ENCODE measurements at places on chromosomes 16 and 17.

DNA sequence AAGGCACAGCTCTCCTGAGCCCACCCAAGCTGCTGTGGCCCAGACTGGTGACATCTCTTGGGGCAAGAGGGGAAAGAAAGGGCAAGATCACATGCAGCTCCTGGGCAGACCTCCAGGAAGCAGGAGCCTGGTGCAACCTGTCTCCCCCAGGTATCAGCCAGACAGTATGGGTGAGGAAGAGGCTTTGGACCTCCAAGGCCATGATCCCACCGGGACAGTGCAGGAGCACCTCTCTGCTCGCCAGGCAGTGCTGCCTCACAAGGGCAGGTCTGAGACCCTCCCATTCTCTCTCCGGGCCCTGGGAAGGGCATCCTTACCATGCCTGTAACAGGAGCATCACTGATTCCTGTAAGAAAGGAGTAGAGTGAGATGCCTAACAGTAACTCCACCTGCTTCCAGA is 25.6 kb upstream of the COG7 start:
- DNase-seq = no peak

DNA sequence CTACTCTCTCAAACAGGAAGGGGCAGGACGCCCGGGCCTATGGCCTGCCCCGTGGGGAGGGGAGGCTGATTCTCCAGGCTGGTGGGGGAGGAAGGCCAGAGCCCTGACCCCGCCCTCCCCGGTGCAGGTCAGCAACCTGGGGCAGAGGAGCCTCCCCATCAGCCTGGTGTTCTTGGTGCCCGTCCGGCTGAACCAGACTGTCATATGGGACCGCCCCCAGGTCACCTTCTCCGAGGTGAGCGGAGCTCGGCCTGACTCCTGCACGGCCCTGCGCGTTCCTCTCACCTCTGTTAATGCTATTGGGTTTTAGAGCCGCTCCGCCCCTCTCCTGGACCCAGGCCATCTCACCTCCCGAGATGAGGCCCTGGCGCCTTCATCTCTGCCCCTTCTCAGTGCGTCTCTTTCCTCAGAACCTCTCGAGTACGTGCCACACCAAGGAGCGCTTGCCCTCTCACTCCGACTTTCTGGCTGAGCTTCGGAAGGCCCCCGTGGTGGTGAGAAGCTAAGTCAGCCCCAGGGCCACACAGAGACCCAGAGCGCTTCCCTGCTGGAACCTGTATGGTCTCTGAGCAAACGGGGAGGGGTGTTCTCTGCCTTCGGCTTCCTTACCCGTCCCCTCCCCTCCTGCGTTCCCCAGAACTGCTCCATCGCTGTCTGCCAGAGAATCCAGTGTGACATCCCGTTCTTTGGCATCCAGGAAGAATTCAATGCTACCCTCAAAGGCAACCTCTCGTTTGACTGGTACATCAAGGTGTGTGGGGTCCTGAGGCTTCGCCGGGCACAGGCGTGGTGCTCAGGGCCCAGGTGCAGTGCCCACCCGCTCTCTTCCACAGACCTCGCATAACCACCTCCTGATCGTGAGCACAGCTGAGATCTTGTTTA is 25.1 kb upstream of the ITGAX start:
- DNase-seq = peak; percentile 11

GRCh38 chr17:73069164-73069770 is 23.2 kb downstream of the SLC39A11 start:
- no peak for DNase-seq

DNA sequence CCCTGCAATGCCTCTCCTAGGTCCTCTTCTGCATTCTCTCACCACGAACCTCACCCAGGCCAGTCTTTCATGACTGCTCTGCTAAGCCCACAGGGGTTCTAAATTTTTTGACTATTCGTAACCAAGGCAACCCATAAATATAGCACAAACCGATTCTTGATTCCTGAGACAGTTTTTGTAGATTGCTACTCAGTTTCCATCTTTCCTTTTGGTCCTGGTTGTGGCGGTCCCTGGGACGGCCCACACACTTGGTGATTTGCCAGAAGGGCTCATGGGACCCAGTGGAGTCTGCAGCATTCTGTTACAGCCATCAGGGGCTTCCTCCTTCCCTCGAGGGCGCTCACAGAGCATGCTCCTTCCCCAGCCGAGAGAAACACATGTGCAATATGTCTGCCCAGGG is 23.4 kb upstream of the MGAT5B start:
- DNase-seq = no peak

- DNase-seq = no peak
Measured at GRCh38 chr16:89581045-89581695, 5.6 kb downstream of the CPNE7 start.

GRCh38 chr17:48429638-48430586 is at the start of gene SKAP1:
Gene SKAP1 (minus strand): TSS chr17:48430214.
- DNase-seq = peak; percentile 78

GRCh38 chr16:27793249-27793622 is 243.3 kb downstream of the KATNIP start:
- no peak for DNase-seq

DNA sequence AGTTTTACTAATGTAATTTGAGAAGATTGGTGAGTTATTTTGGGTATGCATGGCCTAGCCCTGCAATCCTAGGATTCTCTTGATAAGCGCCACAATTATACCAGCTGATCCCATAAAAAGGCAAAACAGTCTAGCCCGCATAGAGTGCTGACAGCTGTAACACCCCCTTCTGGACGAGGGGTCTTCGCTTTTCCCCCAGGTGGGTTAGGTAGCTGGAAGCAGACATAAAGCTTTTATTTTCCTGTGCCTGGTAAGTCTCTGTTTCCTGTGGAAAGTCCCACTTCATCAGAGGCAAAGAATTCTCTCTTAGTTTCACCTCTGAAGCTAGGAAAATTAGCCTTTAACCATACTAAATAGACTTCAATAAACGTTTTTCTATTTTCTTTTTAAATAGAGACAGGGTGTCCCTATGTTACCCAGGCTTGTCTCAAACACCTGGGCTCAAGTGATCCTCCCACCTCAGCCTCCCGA is 108.3 kb downstream of the YPEL2 start:
- no peak for DNase-seq

DNA sequence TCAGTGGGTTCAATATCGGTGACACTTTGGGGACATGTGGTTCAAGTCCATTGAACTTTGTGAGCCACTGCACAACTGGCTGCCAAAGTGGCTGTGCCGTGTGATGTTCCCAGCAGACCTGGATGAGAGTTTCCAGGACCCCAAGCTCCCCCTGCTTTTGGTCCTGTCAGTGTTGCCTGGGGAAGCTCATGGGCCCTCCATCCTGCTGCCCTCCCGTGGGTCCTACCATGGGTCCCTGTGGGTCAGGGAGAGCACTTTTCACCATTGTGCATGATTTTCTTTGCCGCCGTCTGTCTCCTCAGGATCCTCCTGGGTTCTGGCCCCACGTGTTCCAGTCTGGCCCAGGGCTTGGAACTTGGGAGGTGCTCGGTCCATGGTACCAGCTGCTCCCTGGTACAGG is 38.1 kb downstream of the LGALS9 start:
- no peak for DNase-seq

GRCh38 chr17:7213895-7214299 is 5.7 kb downstream of the DLG4 start:
- DNase-seq = no peak

GRCh38 chr17:72468841-72469240 is 348.0 kb downstream of the SOX9 start:
- DNase-seq = no peak

GRCh38 chr16:50781043-50781442 is 39.2 kb downstream of the CYLD start:
- no peak for DNase-seq

- DNase-seq = no peak
Measured at GRCh38 chr16:15741207-15741871, 91.3 kb downstream of the NDE1 start.

- no peak for DNase-seq
Measured at GRCh38 chr17:62805234-62805633, 2.9 kb downstream of the MARCHF10 start.

- DNase-seq = no peak
Measured at GRCh38 chr17:70161519-70161918, 7.8 kb upstream of the KCNJ2 start.

GRCh38 chr17:14019186-14019956 is 49.9 kb upstream of the COX10 start:
- DNase-seq = no peak

GRCh38 chr17:35159940-35160339 is 12.3 kb downstream of the UNC45B start:
- DNase-seq = no peak
